GM12878 (cell line): ENCODE measurements at places on chromosomes 1 and 21. TPM values are rescaled to one million over a fixed set of nuclear protein-coding genes. Genes with fewer than 3 reads are reported as not detected.

GRCh38 chr1:178389441-178389840 is 107.3 kb downstream of the CLEC20A start:
- DNase-seq = no peak

- no peak for DNase-seq
Measured at GRCh38 chr1:237394281-237394680, 352.3 kb downstream of the RYR2 start.

DNA sequence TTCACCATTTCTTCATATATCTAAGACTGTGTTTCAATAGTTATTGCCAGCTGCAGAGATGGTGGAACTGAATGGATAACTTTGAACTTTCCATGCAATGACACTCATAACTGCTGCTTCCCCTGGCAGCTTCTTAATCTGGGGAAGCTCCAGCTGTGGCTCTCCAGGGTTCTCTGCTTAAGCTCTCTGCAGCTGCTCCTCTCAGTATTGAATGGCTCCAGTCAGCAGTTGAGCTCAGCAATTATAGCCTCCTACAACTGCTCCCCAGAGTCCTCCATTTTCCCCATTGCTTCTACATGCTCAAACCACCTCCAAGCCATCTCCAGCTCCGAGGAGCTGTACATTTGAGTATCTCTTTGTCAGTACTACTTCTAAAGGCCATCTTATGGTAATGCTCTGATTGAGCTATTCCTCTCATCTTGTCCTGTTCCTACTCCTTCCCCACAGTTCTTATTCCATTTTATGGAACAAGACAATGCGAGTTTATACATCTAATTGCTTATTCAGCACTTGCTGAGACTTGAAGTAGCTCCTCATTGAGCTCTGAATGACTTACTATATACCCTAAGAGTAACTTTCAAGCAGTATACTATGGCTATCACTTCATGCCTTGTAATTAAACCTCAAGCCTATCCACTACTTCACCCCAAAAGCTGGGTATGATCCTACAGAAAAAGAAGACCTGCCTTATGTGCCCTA is 362.4 kb downstream of the NEGR1 start:
- no peak for DNase-seq

The NUDT17 gene
- 3.1 and 4.3 TPM in 2 replicates for total RNA-seq
